ENCODE measurements at places on chromosomes 2 and 18.

DNA sequence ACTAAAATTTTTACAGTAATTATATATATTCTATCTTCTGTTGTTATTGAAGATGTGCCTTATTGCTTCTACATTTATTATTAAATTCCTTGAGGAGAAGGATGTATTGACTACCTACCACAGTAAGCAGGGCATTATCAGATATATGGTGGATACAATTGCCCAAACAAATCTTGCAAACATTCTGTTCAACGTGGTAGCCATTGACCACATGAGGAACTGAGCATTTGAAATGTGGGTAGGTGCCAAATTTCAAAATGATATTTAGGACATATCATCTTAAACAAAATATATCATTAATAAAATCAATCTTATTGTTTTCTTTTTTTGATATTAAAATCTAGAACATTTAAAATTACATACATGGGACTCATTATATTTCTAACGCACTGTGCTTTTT lies 11.1 kb downstream of the SCN3A start:
- DNase-seq, result no peak

DNA sequence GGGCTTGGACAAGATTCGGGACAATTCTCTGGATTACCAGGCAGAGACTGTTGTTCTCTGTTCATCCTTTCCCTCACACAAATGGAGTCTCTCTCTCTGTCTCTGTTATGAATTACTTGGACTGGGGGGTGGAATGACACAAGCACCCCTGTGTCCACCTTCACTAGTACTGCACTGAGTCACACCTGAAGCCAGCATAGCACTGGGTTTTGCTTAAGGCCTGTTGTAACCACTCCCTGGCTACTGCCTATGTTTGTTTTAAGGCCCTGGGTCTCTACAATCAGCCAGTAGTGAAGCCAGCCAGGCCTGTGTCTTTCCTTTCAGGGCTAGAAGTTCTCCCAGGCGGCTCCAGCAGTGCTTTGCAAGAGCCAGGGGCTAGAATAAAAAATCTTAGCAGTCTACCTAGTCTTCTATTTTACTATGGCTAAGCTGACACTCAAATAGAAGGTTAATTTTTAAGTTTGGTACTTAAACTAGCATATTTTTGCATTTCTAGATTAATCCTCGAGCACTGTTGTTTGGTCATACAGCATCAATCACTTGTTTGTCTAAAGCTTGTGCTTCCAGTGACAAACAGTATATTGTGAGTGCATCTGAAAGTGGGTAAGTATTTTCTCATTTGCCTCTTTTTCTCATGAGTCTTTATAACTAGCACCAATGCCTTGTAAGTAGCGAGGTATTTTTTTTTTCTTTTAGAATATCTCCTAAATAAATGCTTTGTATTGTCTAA lies 27.8 kb downstream of the WDR7 start:
- peak; percentile 5 for DNase-seq

DNA sequence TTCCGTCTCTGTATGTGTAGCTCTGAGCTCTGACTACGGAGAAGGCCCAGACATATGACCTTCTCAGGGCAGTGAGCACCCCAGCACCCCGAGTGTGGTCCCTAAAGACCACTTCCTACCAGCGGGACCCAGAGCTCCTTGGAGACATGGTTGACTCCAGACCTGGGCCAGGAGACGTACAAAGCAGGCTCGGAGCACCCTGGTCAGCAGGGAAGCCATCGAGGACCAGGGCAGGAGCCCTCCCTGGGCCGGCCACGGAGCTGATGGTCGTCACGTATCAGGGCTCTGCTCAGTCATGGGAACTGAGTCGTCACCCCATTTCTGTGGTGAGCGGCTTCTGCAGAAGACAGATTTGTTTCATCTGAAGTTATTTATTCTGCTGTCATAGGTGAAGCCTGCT lies 12.8 kb upstream of the NEU4 start:
- no peak for DNase-seq

GRCh38 chr2:231344851-231345250 lies 50.7 kb upstream of the B3GNT7 start:
- no peak for DNase-seq

DNA sequence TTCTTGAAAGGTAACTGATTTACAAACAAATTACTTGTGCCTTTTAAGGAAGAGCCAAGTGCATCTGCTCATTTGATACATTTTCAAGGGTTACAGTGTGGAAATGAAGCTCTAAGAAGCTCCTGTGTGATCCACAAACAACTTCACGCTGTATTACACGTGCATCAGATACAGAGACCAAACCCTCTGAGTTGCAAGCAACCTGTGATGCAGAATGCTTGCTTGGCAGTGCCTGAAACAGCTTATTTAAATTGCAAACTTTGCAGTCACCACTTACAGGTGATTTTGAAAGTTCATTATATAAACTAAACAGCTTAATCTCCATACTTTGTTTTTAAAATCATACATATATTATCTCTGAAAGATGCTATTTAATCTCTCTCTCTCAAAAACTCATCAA lies 50.1 kb downstream of the ZEB2 start:
- no peak for DNase-seq

Data from amniotic epithelial cell (primary cell).